CD4-positive, alpha-beta T cell treated with Interleukin-10 for 1 hour (primary cell): ENCODE measurements at places on chromosomes 3 and 15.

DNA sequence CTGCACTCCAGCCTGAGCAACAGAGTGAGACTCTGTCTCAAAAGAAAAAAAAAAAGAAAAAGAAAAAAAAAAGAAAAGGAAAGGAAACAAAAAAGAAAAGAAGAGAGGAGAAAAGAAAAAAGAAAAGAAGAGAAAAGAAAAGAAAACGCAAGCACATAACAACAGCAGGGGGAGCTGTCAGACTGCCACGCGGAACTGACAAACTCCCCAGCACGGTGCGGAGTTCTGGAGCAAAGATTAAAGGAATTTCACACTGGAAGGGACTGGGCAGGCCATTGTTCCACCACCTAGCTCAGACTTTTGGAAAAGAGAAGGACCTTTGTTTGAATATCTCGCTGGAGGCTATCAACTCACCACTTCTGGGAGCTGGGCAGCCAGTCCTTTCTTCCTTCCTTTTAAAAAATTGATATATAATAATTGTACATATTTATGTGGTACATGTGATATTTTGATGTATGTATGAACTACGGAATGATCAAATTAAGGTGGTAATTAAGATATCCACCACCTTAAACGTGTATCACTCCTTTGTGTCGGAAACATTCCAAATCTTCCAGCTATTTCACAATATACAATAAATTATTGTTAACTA, 40.5 kb downstream of the DPPA2 start:
- DNase-seq = peak; percentile 2

- no peak for DNase-seq
Measured at GRCh38 chr3:48739617-48739954, 22.6 kb upstream of the IP6K2 start.

DNA sequence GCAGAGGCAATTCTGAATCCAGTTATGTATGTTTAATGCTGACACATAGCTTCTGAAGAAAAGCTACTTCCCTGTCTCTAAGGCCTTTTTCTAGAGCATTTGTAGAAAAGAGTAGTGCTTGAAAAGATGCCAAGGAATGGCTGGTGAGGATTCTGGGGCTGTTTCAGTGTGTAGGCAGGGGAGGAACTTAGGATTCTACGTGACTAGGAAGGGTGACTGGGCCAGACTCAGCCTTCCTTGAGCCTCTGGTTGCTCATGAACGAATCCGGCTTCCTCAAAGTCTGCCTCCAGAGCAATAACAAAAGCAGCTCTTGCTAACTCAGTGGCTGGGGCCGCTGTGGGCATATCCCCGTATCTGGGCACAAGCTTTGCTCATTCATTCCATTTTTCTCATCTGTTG, 104.8 kb upstream of the WNT5A start:
- no peak for DNase-seq

DNA sequence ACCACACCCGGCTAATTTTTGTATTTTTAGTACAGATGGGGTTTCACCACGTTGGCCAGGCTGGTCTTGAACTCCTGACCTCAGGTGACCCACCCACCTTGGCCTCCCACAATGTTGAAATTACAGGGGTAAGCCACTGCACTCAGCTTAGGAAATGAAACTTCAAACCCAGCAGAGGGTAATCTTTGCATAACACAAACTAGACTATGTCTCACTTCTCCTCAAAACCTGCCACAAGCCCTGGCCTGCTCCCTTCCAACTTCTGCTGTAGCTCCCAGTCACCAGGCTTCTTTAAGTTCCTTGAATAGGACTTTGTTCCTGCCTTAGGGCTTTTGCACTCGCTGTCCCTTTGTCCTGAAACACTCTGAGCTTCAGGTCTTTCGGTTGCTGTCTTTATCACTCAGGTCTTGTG, 39.2 kb upstream of the SEMA4B start:
- no peak for DNase-seq

GRCh38 chr15:97076011-97076410, 745.5 kb downstream of the NR2F2 start:
- DNase-seq = no peak
